ENCODE measurements at places on chromosomes 7 and 10.
A peak's percentile ranks its signal among the peaks of the same experiment; 100 is the strongest.

- DNase-seq: no peak
Measured at GRCh38 chr7:16904076-16904475, 22.3 kb upstream of the AGR3 start.

GRCh38 chr7:77631820-77632219, 64.4 kb upstream of the RSBN1L start:
- no peak for DNase-seq

DNA sequence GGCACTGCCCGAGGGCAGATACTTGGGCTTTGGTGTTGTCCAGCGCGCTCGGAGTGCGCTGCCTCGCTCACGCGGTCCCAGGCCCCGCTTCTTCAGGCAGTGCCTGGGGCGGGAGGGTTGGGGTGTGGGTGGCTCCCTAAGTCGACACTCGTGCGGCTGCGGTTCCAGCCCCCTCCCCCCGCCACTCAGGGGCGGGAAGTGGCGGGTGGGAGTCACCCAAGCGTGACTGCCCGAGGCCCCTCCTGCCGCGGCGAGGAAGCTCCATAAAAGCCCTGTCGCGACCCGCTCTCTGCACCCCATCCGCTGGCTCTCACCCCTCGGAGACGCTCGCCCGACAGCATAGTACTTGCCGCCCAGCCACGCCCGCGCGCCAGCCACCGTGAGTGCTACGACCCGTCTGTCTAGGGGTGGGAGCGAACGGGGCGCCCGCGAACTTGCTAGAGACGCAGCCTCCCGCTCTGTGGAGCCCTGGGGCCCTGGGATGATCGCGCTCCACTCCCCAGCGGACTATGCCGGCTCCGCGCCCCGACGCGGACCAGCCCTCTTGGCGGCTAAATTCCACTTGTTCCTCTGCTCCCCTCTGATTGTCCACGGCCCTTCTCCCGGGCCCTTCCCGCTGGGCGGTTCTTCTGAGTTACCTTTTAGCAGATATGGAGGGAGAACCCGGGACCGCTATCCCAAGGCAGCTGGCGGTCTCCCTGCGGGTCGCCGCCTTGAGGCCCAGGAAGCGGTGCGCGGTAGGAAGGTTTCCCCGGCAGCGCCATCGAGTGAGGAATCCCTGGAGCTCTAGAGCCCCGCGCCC, at the start of gene NPY:
Gene NPY, plus strand, starts transcription at position 294 of the 802 bp plus-strand sequence. CDS start 1,051 bp downstream, outside the sequence.
- DNase-seq: no peak

DNA sequence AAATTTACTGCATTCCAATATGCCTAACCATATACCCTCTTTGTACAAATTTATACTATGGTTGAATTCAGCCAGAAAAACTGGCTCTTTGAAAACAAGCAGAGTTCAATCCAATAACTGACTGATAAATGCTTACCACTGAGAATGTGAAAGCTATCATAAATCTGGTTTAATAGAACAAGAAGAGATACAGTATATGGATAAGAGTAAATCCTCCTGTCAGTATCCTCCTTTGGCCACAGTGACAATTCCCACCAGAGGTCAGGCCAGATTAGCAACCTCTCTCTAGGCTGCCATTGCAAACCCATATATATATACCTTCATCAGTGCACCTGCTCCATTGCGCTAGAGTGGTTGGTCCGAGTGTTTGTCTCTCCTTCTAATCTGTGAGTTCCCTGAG, 647.2 kb downstream of the GRM8 start:
- DNase-seq: no peak

DNA sequence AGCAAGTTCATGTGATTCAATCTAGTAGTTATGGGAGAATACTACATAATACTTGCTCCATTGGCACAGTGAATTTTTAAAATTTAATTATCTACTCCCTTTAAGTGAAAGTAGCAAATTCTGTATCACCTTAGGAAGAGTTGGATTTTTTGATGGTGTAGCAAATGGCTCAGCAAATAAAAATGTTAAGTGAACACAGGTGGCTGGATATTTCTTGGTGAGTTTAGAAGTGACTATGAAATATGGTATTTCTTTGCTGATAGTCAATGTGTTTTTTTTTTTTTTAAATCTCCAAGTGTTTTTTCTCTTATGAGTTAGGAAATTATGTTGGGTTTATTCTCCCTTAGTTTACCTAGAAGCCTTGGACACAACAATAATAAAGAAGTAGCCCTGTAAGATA, 67.8 kb downstream of the CREM start:
- no peak for DNase-seq

DNA sequence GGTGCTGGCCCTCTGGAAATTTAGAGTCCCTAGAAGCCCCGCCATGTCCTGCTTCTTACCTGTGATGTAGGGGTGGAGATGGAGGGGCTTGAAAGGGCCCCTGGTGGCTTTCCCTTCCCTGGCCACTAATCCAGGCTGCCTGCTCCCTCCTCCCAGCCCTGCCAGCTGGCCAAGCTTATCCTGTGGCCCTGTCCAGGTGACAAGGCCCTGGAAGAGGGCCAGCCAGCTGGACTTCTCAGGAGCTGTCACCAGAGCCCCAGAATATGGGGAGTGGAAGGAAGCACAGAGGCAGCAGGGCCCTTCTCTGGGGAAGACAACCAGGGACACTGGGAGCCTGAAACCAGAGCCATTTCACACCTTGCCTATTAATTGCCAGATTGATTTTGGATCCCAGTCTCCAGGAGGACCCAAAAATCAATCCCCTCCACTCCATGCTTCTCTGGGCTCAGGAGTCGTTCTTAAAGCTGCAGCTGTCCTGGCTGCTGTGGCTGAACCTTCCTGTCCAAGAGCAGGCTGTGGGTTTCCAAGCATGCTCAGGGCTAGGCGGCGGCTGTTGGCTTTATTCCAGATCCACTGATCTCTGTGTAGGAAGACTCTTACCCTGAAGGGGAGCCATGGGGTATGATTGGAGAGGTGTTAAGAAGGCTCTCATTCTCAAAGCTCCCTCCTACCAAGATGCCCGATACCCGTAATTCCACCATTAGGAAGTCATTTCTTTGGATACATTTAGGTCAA, 52.6 kb upstream of the PCBD1 start:
- peak; percentile 54 for DNase-seq

GRCh38 chr10:7258948-7259523, 151.8 kb downstream of the SFMBT2 start:
- DNase-seq: no peak

GRCh38 chr7:81231301-81231838, 312.5 kb upstream of the SEMA3C start:
- DNase-seq: no peak

GRCh38 chr7:157694376-157694665, 357.5 kb downstream of the DNAJB6 start:
- DNase-seq: no peak

Data from RPMI8226 (cell line).